ENCODE measurements at places on chromosomes 2 and 18.

GRCh38 chr2:178827739-178828485 lies 20.7 kb upstream of the TTN start:
- no peak for DNase-seq

- DNase-seq: no peak
Observed at GRCh38 chr2:235747786-235748091, 253.9 kb downstream of the AGAP1 start.

DNA sequence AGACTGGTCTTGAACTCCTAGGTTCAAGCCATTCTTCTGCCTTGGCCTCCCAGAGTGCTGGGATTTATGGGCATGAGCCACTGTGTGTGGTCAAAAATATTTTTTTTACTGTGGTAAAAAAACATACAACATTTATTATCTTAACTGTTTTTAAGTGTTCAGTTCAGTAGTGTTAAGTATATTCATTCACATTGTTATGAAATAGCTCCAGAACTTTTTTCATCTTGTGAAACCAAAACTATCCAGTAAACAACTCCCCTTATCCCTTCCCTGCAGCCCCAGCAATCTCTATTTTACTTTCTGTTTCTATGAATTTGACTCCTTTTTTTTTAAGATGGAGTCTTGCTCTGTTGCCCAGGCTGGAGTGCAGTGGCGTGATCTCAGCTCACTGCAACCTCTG lies 9.3 kb downstream of the RMC1 start:
- no peak for DNase-seq

GRCh38 chr2:183269956-183270355 lies 145.7 kb downstream of the NUP35 start:
- no peak for DNase-seq

DNA sequence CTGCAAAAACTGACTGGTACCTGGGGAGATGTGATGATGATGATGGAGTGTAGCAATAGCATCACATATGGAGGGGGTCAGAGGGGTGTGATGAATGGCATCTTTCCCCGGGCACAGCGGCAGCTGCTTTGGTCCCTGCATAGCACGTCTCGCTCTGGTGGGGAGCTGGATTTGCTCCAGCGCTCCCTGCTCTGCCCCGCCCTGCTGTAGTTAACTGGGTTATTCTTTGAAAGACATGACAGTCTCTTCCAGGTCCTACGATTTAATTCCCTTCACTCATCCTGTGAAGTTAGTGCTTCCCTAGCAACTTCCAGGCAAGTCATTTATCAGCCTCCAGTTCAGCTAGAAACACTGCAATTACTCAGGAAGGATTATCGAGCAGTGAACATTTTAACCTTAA lies 463.1 kb downstream of the TSN start:
- DNase-seq: no peak

- no peak for DNase-seq
Observed at GRCh38 chr18:43877616-43878321, 600.5 kb upstream of the SYT4 start.

DNA sequence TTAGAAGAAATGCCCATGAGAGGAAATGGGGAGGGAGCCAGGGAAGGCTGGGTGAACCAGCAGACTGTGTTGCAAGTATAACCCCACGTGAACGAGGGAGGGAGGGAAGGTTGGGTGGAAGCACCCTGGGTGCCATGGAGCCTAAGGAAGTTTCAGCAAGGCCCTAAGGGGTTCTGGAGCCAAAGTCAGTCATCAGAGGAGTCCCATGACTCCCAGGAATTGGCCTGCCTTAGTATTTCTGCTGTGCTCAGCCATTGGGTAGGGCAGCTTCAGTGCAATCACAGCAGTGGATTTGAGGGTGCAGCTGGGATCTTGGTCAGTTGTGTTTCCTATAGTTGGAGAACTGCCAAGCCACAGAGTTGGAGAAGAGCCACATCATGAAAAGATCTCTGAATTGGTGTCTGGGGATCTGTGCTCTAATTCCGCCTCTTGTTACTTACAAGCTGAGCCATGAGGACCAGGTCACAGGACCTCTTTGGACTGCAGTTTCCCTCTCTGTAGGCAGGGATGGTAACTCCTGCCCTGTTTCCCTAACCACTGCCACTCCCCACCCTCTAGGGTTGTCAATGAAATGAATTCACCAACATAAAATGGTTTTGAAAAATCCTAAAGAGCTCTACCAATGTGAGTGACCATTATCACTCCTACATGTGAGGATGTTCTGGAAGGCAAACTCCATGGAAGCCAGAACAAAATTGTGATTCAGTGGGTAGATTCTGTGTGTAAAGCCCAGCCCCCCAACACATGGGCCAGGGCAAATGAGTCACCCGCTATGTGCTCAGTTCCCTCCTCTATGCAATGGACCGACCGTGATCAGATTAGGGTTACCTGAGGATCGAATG lies 108.9 kb downstream of the CLIP4 start:
- DNase-seq: no peak

GRCh38 chr2:53770264-53770663 lies 2.7 kb downstream of the CHAC2 start:
- no peak for DNase-seq

DNA sequence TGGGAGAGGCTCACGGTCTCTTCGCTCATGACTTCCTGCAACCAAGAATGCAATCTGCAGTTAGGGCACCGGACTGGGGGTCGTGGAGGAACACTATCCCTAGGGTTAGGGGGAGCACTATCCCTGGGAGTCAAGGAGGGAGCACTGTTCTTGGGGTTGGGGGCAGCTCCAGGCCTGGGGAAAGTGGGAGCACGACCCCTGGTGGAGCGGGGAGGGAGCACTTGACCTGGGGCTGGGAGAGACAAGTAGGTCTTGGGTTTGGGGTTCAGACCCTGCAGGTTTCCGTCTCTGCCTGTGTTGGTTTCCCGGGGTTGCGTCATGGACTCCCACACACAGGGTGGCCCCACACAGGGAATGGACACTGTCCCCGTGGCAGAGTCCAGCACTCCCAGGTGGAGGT lies 133.6 kb downstream of the TPO start:
- no peak for DNase-seq

GRCh38 chr2:203871371-203871983 lies 3.9 kb downstream of the CTLA4 start:
- DNase-seq: no peak

GRCh38 chr2:241619597-241620418 lies 17.1 kb downstream of the THAP4 start:
- no peak for DNase-seq
